ENCODE measurements at places on chromosomes 3 and 15.

DNA sequence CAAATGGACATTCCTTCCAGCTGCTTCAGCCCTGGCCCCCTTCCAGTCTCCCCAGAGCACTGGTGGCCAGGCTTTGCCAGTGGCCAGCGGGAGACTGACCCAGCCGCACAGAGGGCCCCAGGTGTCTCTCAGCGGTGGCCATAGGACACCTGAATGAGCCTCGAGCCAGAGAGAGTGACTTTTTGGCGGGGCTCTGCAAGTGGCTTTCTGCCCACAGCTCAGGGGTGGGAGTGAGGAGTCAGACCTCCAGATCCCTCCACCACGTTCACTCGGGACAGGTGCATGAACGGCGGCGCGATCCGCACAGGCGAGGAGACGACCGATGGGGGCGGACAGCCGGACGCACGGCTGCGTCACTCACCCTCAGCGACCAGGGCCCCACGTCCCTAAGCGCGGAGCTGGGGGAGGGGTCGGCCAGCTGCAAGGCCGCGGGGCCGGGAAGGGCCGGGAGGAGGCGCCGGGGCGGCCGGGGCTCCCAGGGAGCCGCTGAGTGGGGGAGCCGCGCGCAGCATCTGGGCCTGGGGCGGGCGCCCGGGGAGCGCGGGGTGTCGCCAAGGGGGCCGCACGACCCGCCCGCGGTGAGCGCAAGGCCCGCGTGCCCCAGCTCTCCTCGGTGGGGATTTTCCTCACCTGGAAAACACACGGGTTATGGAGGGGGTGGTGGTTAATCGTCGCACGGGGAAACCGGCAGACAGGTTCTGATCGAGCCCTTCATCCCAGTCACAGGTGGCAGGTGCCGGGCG is 57.1 kb downstream of the BDH1 start:
- no peak for DNase-seq

DNA sequence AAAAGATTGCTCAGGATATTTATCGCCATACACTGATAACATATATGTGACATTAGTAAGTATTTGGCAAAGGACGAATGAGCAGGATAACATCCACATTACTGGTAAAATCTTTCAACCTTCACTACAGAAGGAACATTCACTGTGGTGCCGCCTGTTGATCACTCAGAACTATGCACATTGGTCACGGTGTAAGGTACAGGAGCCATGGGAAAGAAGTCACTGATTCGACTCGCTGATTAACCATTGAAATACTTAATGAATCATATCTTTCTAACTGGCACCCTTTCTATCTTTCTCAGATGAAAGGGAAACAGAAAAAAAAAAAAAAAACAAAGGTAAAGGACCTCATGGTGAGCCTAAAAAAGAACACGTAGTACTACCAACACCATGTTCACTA is 68.8 kb downstream of the TJP1 start:
- no peak for DNase-seq

- no peak for DNase-seq
Measured at GRCh38 chr3:15305359-15305844, 27.0 kb downstream of the SH3BP5 start.

DNA sequence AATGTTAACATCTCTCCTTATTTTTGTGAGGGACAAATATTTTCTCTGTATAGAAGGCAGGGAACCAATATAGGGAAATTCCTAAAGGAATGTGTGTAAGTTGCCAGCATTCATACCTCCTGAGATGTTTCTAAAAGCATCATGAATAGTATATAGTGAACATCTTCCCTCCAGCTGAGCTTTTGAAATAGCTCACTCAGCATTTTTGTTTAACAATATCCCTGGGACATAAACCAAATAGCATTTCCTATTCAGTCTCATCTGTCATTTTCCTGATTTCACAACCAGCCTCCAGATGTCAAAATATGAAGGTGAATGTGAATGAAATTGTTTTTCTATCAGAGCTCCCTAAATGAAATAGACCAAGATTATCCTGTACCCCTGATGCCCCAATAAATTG is 137.2 kb downstream of the PPM1L start:
- DNase-seq, result no peak

GRCh38 chr3:186825294-186825821 is 17.2 kb upstream of the ADIPOQ start:
- no peak for DNase-seq

- no peak for DNase-seq
Measured at GRCh38 chr3:16134173-16134928, 40.1 kb upstream of the GALNT15 start.

GRCh38 chr15:48579945-48580671 is 65.4 kb downstream of the FBN1 start:
- DNase-seq, result no peak

DNA sequence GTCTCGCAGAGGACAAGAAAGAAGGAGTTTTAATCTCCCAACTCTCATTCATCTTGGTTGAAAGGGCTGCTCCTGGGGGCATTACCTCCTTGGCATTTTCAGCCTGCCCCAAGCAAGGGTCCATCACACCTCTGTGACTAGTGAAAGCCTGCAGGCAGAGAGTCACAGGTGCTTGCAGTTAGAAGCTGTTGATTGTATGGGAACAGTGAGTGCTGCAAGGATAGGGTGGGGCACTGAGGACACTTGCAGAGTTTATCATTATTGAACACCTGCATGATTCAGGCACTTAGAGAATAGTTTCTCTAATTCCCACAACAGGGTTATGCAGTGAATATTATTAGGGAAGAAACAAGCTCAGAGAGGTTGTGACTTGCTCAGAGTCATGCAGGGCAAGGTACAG is 41.7 kb upstream of the IGF2BP2 start:
- no peak for DNase-seq

GRCh38 chr3:3145831-3146230 is 19.1 kb downstream of the TRNT1 start:
- DNase-seq, result no peak

Data from heart left ventricle (tissue), 16 donors.